ENCODE measurements at places on chromosomes 1 and 21.

GRCh38 chr1:38418195-38419030 lies 371.8 kb upstream of the POU3F1 start:
- no peak for DNase-seq

DNA sequence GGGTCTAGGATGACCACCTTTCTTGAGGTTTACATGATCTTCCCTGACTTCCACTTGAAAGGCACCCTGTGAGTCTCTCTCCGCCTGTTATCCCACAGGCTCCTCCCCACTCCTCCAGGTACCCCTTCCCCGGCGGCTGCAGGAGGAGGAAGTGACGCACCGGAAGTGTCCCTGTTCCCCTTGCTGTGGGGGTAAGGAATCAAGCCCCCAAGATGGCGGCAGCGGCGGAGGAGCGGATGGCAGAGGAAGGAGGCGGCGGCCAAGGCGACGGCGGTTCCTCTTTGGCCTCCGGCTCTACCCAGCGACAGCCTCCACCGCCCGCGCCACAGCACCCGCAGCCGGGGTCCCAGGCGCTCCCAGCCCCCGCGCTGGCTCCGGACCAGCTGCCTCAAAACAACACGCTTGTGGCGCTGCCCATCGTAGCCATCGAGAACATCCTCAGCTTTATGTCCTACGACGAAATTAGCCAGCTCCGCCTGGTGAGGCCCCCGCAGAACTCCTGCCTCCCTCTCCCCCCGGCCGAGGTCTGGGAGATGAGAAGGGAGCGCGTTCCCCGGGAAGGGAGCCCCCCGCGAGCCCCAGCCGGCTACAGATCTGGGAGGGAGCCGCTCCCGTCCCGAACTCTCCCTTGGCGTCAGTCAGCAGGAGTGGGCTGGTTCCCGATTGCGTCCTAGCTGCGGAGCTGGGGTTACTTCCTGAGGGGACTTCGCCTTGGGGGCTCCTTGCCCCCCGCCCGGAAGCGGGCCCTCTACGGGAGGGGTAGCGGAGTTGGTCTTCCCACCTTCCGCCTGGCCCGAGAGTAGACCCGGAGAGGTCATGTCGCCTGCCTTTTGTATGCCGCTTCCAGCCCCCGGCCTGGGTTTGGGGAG lies at the start of gene FBXO28:
Gene FBXO28 (plus strand): TSS at position 194 of the 869 bp plus-strand sequence. CDS start 19 bp downstream, at position 213.
- peak; percentile 97 for DNase-seq

- DNase-seq: no peak
These were observed 552.6 kb downstream of the MRPL39 start for GRCh38 chr21:25054689-25055088.

DNA sequence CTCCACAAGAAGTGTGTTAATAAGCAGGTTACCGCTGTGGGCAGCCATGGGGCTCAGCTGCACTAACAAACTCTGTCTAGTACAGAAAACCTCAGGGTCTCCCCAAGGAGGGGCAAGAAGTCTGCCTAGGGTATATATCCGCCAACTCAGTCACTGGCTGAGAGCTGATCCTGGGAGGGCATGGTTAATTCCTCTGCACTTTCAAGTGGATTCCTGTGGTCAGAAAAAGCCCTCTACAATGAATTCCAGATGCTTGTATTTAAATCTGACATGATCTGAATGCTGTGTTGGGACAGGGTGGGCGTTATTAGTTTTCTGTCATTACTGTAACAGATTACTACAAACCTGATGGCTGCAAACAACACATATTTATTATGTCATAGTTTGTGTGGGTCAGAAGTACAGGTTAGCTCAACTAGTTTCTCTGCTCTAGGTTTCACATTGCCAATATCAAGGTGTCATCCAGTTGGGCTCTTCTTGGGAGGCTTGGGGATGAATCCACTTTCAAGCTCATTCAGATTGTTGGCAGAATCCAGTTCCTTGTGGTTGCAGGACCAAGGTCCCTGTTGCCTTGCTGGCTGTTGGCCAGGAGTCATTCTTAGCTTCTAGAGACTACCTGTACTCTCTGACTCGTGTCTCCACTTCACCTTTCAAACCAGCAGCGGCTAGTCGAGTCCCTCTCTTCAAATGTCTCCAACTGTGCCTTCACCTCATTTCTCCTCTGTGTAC lies 8.0 kb upstream of the SELE start:
- peak; percentile 19 for DNase-seq

GRCh38 chr1:53693339-53693738 lies 45.6 kb downstream of the GLIS1 start:
- DNase-seq: no peak

GRCh38 chr1:204640578-204640977 lies 45.0 kb downstream of the LRRN2 start:
- no peak for DNase-seq

DNA sequence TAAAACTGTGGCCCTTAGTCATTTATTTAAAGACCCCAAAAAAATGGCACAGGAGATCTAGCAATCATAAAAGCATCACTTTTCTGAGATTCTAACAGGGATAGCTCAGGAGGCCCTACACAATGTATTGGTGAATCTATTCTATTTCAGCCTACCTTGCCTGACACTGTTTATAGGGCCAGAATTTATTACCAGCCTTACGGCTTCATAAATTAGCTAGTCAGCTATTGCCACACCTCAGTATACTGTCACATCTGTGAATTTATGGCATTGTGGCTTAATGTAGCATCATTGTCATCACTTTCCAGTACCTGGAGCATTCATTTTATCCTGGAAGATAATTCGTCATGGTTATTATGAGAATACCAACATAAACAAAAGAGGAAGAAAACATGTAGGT lies 121.2 kb upstream of the ERG start:
- DNase-seq: no peak

- no peak for DNase-seq
These were observed 23.9 kb downstream of the ACKR1 start for GRCh38 chr1:159228554-159228953.

GRCh38 chr21:26140164-26140579 lies 30.4 kb downstream of the APP start:
- peak; percentile 62 for DNase-seq

- no peak for DNase-seq
These were observed 47.3 kb upstream of the COL18A1 start for GRCh38 chr21:45357436-45358260.

GRCh38 chr1:116127848-116128540 lies 16.8 kb downstream of the MAB21L3 start:
- DNase-seq: no peak
